ENCODE measurements at places on chromosomes 13 and 19. TPM values are rescaled to one million over a fixed set of nuclear protein-coding genes. Genes with fewer than 3 reads are reported as not detected.

GRCh38 chr13:51966186-51966585, 45.1 kb downstream of the ATP7B start:
- DNase-seq = no peak

DNA sequence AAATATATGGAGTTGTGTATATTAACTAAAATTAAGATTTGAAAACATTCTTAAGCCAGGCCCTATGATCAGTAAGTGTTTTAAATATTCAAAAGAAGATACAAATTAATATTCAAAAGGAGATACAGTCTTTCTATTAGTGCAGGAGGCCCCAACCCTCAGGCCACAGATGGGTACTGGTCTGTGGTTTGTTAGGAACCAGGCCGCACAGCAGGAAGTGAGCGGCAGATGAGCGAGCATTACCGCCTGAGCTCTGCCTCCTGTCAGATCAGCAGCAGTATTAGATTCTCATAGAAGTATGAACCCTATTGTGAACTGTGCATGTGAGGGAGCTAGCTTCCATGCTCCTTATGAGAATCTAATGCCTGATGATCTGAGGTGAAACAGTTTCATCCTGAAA, 232.9 kb downstream of the FOXO1 start:
- no peak for DNase-seq

- no peak for DNase-seq
These were observed 119.7 kb downstream of the ABCC4 start for GRCh38 chr13:95181586-95181985.

DNA sequence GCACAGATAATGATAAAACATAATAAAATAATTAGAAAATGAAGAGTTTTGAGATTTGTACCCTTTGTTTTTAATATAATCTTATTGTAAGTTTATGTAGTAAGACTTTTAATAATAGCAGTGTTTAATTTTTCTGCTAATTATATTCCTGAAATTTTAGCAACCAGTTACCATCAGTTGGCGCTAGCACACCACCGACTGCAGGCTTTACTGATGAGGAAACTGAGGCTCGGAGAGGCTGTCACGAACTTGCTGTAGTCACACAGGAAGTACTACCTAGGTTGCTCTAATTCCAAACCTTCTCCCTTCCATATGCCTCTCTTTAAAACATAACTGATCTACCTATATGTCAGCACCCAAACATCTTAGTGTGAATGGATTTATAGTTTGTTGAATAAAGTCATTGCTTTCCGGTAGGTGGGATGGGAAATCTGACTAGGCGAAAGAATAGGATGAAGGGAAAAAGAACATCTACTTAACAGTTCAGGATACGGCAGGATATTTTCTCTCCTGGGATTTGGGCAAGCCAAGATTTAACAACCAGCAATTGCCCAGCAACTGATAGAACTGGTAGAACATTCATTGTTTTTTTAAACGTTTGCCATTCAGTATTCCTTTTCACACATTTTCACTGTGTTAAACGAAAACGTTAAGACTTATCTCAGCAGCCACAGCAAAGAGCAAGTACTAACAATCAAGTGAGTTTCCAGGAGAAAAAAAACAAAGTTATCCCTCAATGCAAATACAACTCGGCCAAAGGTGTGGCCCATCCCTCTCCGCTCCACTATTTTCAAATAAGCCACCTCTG, 822 bp upstream of the RFXAP start:
- DNase-seq = no peak

DNA sequence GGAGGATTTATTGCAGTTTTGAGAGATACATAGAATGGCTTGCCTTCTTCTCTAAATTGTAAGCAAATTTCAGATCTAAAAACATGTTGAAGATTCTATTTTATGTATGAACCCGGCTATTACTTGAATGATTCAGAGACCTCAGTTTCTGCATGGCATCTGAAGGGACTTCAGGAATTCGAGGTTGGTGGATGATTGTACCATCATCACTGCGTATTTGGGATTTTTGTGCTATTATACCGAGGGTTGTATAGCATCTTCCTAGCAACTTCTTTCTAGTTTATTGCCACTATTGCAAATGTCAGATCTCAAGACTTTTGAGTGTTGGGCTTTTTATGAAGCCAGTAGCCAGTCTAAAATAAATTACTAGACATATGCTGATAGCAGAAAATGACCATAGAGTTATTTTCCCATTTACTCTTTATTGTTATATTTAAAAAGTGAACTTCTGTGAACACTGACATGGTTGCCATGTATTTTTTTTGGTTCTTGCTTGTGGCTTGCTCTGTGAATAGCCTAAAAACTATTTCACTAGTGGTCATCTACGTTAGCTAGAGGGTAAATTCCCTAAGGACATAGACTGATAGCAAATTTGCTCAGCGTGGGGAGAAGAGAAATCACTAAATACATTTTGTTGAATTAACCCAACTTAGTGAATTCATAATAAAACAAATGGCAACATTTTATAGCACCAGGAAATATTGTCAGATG, 70.6 kb upstream of the KLF12 start:
- DNase-seq = peak; percentile 40

- no peak for DNase-seq
These were observed 870.8 kb upstream of the SPRY2 start for GRCh38 chr13:81211713-81212112.

GRCh38 chr13:27487776-27488175, 37.4 kb upstream of the MTIF3 start:
- DNase-seq = no peak

DNA sequence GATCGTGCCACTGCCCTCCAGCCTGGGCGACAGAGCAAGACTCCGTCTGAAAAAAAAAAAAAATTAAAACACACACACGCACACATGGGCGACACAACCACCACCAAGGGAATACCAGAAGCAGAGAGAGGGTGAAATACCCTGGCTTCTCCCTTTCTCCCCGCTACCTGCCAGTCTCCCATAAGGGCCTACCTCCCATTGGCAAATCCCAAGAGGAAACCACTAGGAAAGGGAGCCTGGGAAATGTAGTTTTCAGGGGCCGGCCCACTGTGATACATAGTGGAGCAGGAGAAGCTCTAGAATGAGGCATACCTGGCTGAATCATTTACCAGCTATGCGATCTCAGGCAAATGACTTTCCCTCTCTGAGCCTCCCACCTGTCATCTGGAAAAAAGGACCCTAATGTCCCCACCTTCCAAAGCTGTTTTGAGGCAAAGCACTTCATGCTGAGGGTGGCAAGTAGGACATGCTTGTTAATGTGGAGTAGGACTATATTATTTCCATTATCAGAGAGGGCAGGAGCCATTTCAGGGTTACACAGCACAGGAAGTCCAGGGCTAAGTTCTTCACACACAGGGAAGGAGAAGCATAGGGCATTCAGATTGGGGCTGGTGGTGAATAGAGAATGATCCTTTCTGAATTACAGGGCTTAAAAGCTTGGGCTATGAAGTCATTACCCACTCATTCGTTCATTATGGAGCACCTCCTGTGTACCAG, 14.3 kb upstream of the HNRNPUL1 start:
- no peak for DNase-seq

GRCh38 chr13:79090552-79091124, 315.4 kb downstream of the RBM26 start:
- DNase-seq = no peak

The ZNF93 gene
- 8.9 TPM for total RNA-seq

The SLC7A9 gene
- total RNA-seq = not detected

The PRR22 gene
- total RNA-seq = 0.28 TPM

The DIRAS1 gene
- 2.5 TPM for total RNA-seq
